Activated T-helper 2 cell treated with anti-CD3 and anti-CD28 coated beads, Interferon-gamma antibody, Interleukin-2, Interleukin-4, amounts not matched to agents 10 μg/mL and 5 μg/mL and 100 μg/mL, durations not matched to agents 14 hours and 24 hours and 36 hours (primary cell): ENCODE measurements at places on chromosomes 6 and 20. TPM values are rescaled to one million over a fixed set of nuclear protein-coding genes. Genes with fewer than 3 reads are reported as not detected.

DNA sequence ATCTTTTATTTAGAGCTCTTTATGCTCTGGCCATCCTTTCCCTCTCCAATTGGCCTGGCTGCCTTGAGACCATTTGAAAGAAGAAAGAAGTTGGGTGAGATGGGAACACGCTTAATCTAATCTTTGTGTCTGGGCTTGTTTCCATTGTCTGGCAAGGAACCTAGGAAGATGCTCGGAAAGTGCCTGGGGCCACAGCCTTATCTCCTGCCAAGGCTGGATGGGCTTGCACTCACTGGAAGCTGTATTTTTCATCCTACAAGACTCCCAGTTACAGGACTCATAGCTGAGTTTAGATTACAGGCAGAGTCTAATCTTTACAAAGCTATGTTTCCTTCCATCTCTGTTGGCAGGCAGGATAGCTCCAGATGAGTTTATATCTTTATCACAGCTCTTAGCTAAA lies 33.1 kb upstream of the CDYL start:
- DNase-seq: no peak
- no peaks in the 10 kb centered on the region for H3K4me1 ChIP-seq
- no peaks in the 10 kb centered on the region for H3K36me3 ChIP-seq
- H3K27ac ChIP-seq: no peak overlapping the region

GRCh38 chr6:46011188-46012085 lies 4.2 kb downstream of the CLIC5 start:
- H3K27ac ChIP-seq: peak overlapping the region; percentile 80
- H3K4me1 ChIP-seq: peaks cover 58% of the 10 kb centered on the region
- peak; percentile 75 for DNase-seq
- H3K4me3 ChIP-seq: peak overlapping the region; percentile 30
- no peaks in the 10 kb centered on the region for H3K36me3 ChIP-seq
- H3K27me3 ChIP-seq: peaks cover 24% of the 10 kb centered on the region

DNA sequence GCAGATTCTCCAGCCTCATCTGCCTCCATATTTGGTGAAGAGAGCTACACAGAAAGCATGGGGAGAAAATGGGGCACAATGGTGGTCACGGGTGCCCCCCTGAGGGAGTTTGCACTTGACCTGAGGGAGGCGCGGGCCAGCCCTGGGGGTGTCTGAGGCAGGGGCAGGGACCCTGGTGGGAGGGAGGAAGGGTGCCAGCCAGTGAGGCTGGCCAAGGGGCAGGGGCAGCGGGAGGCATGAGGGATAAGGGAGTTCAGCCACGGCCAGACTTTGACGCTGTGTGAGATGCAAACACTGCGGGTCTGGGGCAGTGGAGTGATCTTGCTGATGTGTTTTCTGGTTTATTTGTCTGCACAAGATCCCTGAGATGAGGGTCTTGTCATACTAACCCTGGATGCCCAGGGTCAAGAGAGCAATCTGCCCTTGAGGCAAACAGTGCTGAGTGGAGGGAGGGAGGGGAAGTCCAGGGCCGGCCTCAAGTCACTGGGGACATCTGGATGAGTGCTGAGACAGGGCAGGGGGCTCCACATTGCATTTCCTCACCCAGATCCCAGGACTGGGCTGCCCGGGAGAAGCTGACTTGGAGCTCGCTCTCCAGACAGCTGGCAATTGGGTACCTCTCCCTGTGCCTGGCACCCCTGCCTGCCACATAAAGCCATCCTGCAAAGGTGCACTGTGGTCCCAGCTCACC lies 8.8 kb upstream of the PCMTD2 start:
- no peaks in the 10 kb centered on the region for H3K36me3 ChIP-seq
- no peak for DNase-seq
- peaks cover 23% of the 10 kb centered on the region for H3K27me3 ChIP-seq
- no peak overlapping the region for H3K4me3 ChIP-seq

LPA gene
- total RNA-seq: not detected in 2 replicates

DNA sequence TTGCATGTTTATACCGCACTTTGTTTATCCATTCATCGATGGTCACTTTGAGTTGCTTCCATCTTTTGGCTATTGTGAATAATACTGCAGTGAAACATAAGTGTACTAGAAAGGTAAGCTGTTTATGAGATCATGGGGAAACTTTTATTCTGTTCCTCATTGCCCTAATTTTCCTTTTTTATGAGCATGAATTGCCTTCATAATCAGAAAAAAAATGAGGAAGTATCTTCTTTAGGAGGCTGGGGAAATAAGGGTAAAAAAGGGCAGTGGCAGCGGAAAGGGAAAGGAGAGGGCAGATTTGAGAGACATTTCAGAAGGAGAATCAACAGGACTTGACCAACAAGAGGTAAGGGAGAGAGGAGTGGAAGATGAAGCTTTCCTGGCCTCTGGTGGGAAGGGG lies 14.3 kb upstream of the SERINC3 start:
- no peak overlapping the region for H3K4me3 ChIP-seq
- peaks cover 5% of the 10 kb centered on the region for H3K4me1 ChIP-seq
- no peak overlapping the region for H3K27ac ChIP-seq
- peaks cover 9% of the 10 kb centered on the region for H3K27me3 ChIP-seq

- H3K36me3 ChIP-seq: no peaks in the 10 kb centered on the region
- H3K27me3 ChIP-seq: peaks cover 10% of the 10 kb centered on the region
- H3K4me3 ChIP-seq: no peak overlapping the region
- H3K4me1 ChIP-seq: peaks cover 8% of the 10 kb centered on the region
- no peak overlapping the region for H3K27ac ChIP-seq
Measured at GRCh38 chr6:69584913-69585729, 211.7 kb downstream of the LMBRD1 start.

CALHM6 gene
- 8.6 and 9.7 TPM in 2 replicates for total RNA-seq

GRCh38 chr6:143958839-143959399 lies 49.1 kb downstream of the PLAGL1 start:
- H3K27ac ChIP-seq: no peak overlapping the region
- no peaks in the 10 kb centered on the region for H3K4me1 ChIP-seq

DNA sequence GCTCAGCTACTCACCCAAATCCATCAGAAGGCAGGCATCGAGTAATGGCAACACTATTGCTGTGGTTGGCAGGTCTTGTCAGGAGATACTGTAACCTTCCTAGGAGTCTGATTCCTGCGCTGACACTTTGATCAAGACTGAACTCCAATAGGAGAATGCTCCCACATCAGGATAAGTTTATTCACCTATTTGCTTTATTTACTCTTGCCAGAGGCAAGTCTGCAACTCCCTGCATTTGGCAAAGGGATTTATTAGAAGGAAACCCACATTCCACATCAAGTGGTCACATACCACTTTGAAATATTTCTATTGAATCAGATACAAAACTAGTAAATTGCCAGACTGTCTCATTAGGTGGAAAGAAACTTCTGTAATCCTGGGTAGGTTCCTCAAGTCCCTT lies 43.5 kb downstream of the ZFAND3 start:
- H3K36me3 ChIP-seq: peaks cover 4% of the 10 kb centered on the region
- H3K4me1 ChIP-seq: peaks cover 42% of the 10 kb centered on the region
- no peak overlapping the region for H3K4me3 ChIP-seq
- no peak overlapping the region for H3K27ac ChIP-seq
- H3K27me3 ChIP-seq: no peaks in the 10 kb centered on the region

DNA sequence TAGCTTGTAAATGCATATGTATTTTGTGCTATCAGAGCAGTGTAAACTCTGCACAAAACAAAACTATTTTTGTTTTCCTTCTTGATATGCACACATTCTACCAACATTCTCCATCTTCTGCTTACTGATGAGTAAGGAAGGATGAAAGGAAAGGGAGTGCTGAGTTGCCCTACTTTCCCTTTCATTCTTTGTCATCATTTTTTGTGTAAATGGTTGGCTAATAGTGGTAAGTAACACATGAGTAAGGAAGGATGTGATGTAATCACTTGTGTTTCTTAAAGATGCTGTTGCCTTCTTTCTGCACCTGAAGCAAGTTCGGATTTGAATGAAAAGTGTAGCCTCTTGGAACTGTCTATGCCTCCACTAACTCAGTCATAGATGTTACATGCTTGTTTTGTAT lies 4.6 kb upstream of the REV3L start:
- no peaks in the 10 kb centered on the region for H3K27me3 ChIP-seq
- no peak overlapping the region for H3K4me3 ChIP-seq
- no peak for DNase-seq
- peaks cover 41% of the 10 kb centered on the region for H3K36me3 ChIP-seq
- H3K4me1 ChIP-seq: peaks cover 41% of the 10 kb centered on the region

GRCh38 chr20:9071976-9072726 lies 3.3 kb downstream of the PLCB4 start:
- H3K4me1 ChIP-seq: no peaks in the 10 kb centered on the region
- no peak for DNase-seq
- no peak overlapping the region for H3K27ac ChIP-seq
- peaks cover 12% of the 10 kb centered on the region for H3K27me3 ChIP-seq
- no peaks in the 10 kb centered on the region for H3K36me3 ChIP-seq
- no peak overlapping the region for H3K4me3 ChIP-seq

ZFP57 gene
- 2.6 and 3.0 TPM in 2 replicates for total RNA-seq

DNA sequence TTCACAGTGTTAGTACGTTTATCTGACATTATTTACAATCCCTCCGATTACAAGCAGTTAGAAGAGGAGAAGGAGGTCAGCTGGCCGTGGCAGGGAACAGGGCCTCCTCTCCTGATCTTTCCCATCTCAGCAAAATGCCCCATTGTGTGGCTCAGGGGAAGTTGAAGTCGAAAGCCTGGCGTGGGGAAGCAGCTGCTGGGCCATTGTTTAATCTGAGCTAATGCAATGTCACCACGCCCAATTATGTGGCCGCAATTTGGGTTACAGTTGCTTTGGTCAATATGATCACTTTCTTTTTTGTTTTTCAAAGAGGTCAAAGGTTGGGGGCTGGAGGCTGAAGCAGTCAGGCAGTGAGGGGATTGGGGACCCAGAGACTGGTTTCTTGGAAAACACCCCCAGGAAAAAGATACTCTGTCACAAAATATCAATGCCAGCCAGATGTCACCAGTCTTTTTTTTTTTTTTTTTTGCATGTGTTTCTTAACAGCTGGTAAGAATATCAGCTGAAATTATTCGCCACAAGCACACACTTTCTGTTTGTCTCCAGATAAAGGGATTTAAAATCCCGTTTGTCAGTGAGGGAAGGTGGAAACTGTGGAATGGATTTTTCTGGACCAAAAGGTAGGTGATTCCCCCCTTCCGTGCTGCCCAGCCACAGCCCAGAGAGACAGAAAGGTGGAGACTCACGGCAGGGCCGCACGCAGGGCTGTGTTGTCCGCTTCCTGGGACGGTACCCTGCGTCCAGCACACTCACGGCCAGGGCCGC lies 24.6 kb downstream of the DLL1 start:
- H3K36me3 ChIP-seq: no peaks in the 10 kb centered on the region
- no peak for DNase-seq
- H3K4me1 ChIP-seq: no peaks in the 10 kb centered on the region
- H3K27me3 ChIP-seq: peaks cover 43% of the 10 kb centered on the region
- no peak overlapping the region for H3K27ac ChIP-seq

- peaks cover 7% of the 10 kb centered on the region for H3K36me3 ChIP-seq
- peak overlapping the region; percentile 46 for H3K27ac ChIP-seq
- peaks cover 85% of the 10 kb centered on the region for H3K27me3 ChIP-seq
Measured at GRCh38 chr20:38730989-38731737, 6.9 kb downstream of the SLC32A1 start.

PBOV1 gene
- total RNA-seq: not detected in 2 replicates
